Thymus (tissue), 14 donors: ENCODE measurements at places on chromosomes 5 and 9.

DNA sequence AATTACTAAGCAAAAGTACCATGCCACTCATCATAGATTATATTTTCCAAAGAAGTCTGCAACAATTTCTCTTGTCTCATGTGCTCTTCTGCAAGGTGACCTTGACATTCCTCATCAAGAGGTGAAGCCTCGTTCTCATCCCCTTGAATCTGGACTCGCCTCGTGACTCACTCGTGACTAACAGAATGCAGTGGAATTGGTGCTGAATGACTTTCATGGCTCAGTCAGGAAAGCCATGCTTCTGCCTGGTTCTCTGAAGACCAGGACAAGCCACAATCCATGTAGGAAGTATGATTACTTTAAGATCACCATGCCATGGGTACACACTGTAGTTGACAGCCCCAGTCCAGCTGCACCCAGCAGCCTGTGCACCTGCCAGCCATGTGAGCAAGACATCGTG is 335.8 kb downstream of the GADD45G start:
- no peak for DNase-seq

GRCh38 chr5:82045554-82046275 is 73.9 kb downstream of the ATG10 start:
- no peak for DNase-seq

DNA sequence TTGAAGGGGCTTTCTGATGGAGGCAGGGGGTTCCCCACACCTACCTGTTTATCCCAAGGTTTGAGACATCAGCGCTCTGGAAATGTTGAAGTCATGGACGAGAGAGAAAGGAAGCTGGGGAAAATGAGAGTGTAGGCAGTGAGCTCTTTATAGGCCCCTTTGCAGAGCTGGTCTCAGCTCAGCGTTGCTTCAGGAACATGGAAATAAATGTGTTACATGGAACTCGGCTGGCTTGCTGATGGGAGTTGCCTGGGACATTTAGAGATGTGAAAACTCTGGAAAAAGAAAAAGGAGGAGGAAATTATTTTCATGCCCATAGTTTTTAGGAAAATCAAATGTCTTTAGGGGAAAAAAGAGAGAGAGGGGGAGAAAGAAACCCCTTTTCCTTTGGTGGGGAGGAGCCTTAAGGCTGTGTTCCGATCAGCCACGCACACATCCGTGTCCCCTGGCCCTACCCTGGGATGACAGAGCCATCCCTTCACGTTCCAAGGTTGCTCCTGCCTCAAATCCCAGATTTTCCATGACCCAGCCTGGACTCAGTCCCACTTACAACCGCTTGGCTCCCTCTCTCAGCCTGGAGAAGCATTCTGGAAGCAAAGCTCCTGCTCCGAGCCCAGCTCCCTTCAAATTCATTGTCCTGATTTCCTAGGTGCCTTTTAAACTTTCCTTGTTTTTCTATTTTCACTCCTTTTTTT is 78.3 kb downstream of the COL27A1 start:
- DNase-seq, result no peak

DNA sequence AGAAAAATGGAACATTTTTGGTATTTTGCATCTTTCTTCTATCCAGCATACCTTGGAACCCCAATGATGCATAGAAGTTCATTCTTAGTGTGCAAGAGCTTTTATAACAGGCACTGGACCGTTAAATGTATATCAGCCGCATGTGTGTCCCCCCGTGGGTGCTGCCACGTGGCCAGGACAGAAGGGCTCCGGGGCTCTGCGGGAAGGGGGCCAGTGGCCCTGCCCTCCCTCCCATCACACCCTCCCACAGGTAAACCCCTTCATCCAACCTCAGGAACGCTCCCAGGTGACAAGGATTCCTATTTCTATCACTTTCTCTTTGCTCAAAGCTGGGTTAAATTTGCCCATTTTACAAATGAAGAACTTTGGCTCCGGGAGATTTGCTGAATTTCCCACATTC is 393.4 kb upstream of the IRX4 start:
- no peak for DNase-seq

DNA sequence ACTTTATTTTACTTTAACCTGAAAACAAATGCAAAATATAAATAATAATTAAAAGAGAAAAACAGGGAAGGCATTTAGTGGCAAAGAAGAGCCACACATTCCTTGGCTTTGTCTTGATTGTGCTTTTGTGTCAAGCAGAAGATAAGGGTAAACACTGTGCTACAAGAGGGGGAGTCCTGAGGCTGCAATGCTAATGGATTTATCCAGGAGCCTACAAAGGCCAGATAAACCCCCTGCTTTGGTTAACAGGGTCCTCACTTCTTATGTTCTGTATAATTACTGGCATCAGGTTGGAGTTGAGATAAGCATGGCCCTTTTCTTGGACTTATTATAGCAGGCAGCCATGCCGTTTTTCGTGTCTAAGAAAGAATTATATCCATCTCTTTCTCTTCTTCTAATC is 302.8 kb downstream of the EFNA5 start:
- no peak for DNase-seq

GRCh38 chr9:23717505-23717904 is 108.5 kb downstream of the ELAVL2 start:
- DNase-seq, result no peak

- no peak for DNase-seq
Observed at GRCh38 chr5:9063615-9064245, 482.1 kb downstream of the SEMA5A start.

GRCh38 chr9:127835991-127836516 is 18.4 kb downstream of the ENG start:
- no peak for DNase-seq

DNA sequence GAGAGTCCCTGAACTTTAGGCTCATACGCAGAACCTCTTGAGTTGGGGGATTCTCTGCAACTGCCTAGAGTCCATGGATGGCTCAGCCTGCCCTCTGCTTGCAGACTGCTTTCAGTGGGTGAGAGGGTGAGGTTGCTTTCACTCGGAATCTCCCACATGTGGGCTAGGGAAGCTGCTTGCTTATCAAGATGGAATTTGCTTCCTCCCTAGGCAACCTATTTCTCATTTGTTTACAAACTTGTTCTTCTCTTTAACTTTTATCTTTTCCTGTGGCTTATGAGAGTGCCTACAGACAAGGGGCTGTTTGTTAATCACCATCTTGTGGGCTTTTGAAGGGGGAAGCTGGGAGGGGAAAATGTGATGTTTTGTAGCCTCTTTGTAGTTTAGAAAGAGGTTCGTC is 10.0 kb downstream of the TLE4 start:
- DNase-seq, result no peak

DNA sequence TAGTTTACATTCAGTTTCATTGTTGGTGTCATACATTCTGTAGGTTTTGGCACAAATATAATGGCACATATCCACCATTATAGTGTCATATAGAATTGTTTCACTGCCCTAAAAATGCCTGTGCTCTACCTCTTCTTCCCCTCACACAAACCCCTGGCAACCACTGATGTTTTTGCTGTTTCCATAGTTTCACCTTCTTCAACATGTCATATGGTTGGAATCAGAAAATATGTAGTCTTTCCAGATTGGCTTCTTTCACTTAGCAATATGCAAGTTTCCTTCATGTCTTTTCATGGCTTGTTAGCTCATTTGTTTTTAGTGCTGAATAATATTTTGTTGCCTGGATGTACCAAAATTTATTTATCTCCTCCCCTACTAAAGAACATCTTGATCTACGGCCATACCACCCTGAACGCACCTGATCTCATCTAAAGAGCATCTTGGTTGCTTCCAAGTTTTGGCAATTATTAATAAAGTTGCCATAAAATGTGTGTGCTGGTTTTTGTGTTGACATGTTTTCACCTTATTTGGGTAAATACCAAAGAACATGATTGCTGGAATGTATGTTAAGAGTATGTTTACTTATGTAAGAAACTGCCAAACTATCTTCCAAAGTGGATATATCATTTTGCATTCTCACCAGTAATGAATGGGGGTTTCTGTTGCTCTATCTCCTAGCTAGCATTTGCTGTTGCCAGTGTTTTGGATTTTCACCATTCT is 17.0 kb upstream of the CDK20 start:
- DNase-seq, result no peak

GRCh38 chr5:93616538-93617174 is 33.6 kb downstream of the NR2F1 start:
- DNase-seq, result no peak

DNA sequence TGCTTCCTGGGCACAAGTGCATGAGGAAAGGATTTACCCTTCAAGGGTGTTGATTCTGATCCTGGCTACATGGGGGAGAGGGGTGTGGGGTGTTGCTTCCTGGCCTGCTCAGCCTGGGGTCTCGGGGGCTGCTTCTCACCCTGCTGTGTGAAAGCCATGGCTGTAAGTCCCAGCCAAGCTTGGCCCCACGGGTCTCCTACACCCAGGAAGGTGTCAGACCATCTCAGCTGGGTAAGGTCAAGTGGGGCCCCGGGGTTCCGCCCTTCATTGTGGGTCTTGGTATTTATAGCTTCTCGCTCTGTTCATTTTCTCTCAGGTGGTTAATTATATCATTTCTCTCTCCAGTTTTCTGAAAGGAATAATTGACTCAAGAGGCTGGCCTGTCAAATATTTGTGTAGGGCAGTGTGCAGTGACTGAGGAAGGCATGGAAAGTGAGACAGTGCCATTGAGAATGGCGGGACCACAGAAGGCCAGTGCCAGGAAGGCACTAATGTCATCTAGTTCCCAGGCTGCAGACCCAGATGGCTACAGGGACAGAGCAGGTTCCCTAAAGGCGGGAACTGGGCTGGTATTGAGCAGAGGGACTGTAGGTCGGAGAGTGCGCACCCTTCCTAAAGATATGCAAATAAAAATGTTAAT is 126.0 kb downstream of the FOXD1 start:
- DNase-seq, result no peak

GRCh38 chr5:58871648-58872242 is 288.9 kb downstream of the RAB3C start:
- no peak for DNase-seq

- DNase-seq, result no peak
Observed at GRCh38 chr9:4366591-4367330, 66.9 kb upstream of the GLIS3 start.

DNA sequence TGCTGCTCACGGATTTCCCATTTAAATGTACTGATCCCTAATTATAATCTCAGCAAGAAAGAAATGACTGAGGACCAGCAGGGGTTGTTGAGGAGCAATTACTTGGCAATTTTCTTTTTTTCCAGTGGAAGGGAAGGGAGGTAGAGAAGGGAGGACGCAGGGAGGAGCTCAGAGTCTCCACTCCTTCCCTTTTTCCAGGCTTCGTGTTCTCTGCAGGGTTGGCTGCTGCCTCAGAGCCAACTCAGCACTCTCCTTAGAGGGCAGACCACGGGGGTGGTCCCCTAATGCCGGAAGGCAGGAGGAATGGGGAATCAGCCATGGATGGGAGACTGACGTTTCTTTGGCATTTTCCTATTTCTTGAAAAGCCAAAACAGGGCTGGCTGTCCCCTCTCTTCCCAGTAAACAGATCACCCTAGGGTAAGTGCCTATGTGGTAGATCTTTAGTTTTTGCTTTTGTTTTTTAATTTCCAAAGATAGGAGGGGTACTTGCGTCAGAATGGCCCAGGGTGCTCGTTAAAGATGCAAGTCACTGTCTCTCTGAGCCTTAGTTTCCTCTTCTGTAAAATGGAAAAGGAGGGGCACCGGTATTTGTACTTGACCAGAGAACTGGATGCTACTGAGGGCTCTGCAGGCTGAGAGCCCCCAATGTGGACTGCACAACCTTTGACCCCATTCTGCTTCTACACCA is 39.6 kb upstream of the LCP2 start:
- no peak for DNase-seq

- DNase-seq, result no peak
Observed at GRCh38 chr9:116543731-116544400, 143.2 kb upstream of the TRIM32 start.

DNA sequence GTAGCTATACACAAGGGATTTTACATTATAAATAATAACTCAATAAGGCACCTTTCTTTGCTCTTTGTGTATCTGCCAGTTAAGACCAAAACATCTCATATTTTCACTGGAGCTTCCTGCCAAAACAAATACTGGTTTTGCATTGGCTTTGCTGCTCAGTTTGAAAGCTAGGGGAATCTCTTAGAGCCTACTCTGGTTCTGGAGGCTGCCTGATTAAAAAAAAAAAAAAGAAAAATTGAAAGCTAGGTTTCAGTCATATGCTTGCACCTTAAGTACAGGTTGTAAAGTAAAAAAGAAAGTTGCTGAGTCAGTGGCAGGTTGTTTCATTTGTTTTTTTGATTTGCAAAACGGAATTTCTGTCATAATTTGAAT is 2.3 kb downstream of the DENND4C start:
- peak; percentile 5 for DNase-seq

DNA sequence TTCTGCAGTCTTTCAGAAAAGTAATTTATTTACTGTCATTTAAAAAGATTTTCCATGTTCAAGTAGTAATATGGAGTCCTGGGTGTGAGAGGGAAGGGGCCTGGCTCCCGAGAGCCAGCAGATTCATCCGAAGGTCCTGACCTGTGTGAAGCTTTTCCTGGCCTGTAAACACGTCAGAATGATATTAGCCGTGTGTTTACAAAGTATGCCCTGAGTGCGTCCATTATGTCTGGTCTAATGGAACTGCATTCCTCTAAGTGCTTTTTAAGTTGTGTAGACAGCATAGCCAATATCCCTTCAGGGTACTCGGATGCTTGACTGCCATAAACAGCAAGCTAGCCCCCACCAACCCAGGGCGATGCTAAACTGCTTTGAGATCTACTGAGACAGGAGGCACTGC is 495.2 kb downstream of the AGTPBP1 start:
- DNase-seq, result no peak

DNA sequence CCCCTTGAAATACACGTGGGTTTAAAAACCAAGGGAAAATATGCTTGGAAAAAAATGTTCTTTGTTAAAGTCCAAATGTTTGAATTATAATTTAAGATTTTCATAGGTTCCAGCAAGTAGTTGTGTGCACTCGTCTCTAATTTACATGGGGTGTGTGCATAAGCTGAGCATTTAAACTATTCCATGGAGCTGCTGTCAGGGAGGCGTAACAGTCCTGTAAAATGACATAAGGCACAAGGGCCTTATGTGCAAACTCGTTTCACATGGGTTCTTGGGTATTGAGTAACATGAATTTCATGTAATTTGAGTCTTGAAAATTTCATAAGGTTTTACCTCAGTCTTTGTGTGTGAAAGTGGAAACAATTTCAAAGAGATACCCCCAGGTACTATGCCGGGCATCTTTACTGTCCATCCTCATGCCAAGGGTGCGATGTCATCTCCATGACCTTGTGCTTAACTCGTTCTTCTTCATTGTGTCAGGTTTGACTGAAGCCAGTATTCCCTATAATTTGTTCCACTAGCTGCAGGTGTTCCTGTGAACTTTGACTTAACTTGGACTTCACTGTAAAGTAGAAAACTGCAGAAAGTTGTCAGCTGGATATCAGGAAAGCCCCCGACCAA is 359.3 kb downstream of the SH3GL2 start:
- no peak for DNase-seq
